ENCODE measurements at places on chromosomes 13 and 19.

GRCh38 chr19:12885749-12886650 is 1.0 kb downstream of the KLF1 start:
- DNase-seq, result no peak

- DNase-seq, result no peak
Measured at GRCh38 chr19:30492586-30493270, 120.5 kb downstream of the ZNF536 start.

DNA sequence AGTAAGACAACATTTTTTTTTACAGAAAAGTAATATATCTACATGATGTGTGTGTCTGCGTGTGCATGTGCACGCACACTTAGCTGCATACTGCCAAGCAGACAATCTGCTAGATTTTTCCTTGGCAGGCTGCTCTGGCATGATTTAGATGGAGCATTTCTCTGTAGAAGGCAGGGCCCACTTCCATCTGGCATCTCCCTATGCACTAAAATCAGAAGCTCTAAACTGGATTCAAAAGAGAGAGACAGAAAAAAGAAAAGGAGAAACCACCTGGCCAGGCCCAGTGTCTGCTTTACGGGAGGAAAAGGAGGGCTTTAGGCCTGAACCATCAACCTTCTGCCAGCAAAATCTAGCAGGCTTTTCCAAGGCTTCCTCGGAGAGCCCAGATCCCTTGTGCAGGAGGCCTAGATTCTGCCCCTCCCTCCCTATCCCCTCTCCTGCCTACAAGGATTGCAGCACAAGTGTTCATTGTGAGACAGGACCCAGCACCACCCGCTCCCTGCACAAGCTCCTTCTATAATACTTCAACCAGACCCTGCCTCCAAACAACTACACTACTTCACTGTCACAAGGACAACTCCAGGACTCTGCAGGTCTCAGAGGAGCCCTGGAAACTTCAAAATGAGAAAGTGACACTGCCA is 99.3 kb downstream of the DOCK9 start:
- DNase-seq, result peak; percentile 99

- no peak for DNase-seq
Measured at GRCh38 chr13:69556540-69557196, 551.0 kb upstream of the ATXN8OS start.

DNA sequence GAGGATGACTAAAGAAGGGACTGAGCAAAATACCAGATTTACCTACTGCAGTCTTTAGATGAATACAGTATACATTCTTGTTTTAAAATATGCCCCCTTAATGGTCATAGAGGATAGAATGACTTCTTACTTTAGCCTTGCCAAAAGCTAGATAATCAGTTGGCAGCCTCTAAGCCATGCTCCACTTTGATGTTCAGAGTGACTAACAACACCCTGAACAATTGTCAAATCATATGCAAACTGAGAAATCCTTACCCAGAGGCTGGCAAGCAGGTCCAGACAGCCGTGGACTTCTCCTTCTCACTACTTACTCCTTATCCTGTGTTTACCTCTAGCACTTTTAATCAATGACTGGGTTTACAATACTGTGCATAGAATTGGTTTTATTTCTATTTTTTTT is 23.6 kb upstream of the PHF11 start:
- DNase-seq, result no peak

DNA sequence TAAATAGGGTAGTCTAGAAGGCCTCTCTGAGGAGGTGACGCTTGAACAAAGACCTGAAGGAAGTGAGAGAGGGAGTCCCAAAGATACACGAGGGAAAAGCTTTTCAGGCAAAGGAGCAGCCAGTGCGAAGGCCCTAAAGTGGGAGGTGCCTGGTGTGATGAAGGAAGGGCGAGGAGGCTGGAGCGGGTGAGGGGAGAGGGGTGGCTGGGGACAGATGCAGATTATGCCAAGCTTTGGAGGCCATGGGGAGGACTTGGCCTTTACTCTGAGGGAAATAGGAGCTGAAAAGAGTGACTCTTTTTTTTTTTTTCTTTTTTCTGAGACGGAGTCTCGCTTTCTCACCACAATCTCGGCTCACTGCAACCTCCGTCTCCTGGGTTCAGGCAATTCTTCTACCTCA is 2.9 kb downstream of the CLPTM1 start:
- DNase-seq, result no peak

GRCh38 chr19:35061583-35062373 is 20.3 kb downstream of the HPN start:
- DNase-seq, result no peak

- DNase-seq, result peak; percentile 76
Measured at GRCh38 chr19:16386619-16387240, 62.1 kb downstream of the KLF2 start.

DNA sequence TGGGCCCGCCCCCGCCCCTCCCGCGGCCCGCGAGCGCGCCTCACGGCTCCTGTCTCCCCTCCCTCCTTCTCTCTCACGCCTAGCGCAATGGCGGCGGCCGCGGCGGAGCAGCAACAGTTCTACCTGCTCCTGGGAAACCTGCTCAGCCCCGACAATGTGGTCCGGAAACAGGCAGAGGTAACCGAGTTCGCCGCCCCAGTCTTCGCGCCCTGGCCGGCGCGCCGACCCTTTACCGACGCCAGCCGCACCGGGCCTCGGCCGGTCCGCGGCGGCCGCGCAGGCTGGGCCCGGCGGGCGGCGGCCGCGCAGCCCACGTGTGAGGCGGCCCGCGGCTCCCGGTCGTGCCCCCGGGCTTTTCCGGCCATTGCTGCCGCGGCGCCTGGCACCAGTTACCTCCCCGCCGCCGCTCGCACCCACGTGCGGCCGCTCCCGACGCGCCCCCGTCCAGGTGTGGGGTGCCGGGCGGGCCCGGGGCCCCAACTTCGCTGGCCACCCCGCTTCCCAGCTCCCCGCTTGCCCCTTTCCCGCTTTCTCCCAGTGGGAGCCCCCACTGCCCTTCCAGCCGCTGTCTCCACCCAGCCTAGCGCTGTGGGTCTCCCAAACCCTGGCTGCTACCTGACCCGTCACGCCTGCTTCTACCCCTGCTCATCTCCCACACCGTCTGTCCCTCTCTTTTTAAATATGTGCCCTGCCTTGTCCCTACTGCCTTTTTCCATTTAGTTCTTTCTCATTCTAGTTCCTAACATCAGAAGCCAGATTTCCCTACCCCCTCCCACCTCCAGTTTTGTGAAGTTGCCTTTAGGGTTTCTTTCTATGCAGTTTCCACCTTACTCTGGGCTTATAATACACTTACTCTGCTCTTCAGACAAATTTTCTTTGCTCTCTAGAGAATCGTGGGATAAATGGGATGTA is 23.4 kb downstream of the IPO5 start:
- peak; percentile 29 for DNase-seq

- DNase-seq, result no peak
Measured at GRCh38 chr13:99124794-99125316, 75.8 kb upstream of the UBAC2 start.

DNA sequence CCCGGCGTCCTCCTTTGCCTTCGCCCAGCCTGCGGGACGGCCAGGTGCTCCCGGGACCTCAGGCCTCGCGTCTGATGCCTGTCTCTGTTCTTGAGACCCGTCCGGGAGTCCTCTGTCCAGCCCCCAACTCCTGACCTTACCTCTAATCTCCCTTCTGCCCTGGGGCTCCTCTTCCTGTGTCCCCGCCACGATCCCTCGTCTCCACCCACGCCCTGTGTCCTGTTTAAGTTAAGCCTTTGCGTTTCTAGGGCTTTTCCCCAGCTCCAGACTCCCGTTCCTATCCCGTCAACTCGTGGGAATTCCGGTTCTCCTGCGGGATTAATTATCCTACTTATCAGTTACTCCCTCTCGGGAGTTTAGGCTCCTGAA is 686 bp downstream of the LENG8 start:
- no peak for DNase-seq

DNA sequence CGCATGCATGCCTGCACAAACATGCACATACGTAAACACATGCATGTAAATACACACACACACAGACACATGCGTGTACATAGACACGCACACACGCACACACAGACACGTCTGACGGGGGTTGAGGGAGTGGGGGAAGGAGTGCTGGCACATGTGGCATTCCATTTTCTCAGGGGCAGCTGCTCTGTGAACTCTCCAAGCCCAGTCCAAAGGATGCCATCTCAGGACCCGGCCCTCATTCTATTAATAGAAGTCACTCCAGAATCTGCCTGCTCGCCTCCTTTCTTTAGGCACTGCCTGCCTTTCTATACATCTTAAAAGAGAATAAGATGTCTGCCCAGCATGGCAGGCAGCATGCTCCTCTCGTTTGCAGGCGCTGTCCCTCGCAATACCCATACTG is 5.3 kb downstream of the ARHGEF7 start:
- DNase-seq, result no peak

DNA sequence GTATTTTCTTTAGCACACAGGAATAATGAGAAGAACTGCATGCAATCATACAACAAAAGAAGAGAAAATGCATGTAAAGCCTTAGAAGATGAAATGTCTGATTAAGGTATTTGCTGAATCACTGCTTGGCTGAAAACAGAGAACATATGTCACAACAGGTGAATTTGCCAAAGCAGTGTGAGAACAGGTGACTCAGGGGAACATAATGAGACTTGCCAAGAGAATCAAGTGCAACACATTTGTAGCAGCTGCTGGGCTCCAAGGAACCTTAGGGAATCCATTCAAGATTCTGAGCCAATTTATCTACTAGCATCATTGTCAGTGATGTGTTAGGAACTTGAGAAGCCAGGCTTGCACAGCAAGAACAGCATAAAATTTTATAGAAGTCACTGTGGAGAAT is 273.1 kb downstream of the PCDH20 start:
- DNase-seq, result peak; percentile 94

DNA sequence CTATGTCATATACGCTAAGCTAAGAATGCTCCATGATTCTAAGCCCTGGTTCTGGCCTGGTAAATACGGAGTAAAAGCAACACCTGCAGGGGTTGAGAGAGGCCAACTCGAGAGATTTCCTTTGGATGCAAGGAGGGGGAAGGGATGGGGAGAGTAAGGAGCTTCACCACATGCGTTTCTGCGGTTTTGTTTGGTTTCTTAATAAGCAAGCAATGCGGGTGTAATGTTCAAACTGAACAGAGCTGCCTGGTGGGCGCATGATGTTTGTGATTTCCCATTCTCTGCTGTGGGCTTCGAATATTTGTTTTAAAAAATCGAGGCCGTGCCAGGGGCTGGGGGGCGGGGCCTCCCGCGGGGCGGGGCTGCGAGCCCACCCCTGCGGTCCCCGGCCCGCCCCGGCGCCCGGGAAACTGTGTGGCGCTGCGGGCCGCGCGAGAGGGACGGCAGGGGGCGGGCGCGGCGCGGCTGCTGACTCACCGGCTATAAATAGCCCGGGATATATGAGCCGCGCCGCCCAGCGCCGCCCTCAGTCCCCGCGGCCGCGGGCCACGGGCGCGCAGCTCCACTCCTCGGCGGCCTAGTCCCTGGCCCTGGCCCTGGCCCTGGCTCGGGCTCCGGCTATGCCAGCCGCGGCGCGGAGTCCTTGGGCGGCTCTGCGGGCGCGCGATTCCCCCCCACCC is 5.1 kb downstream of the BBC3 start:
- DNase-seq, result peak; percentile 89

DNA sequence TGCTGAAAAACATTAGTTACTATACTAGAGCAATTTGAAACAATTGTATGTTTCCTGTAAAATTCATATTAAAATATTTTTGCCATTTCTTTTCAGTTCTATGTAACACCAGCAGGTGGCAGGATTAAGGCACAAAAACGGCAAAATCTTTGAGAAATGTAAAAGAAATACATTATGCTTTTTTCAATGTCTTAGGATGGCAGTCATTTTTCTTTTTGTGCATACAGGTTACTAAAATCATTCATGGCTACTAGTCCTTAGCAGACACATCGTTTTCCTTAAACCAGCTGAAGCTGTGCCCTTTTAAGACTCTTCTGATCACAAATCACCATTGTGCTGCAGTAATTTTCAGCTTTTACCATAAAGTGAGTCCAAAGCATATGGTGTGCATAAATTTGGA is 800.7 kb upstream of the SLITRK5 start:
- peak; percentile 34 for DNase-seq

DNA sequence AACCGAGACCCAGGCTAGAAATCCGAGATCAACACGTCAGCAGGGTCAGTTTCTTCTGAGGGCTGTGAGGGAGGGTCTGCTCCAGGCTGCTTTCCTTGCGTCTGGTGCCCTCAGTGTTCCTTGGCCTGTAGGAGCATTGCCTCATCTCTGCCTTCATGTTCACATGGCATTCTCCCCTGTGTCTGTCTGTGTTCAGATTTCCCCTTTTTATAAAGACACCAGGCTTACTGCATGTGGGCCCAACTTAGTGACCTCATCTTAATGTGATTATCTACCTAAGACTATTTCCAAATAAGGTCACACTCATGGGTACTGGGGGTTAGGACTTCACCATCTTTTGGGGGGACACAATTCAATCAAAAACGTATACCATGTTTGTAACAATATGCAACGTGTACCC is 57.2 kb upstream of the C1QTNF9 start:
- DNase-seq, result no peak

GRCh38 chr19:13095393-13095784 is 7.3 kb downstream of the LYL1 start:
- DNase-seq, result no peak

- DNase-seq, result no peak
Measured at GRCh38 chr13:47696674-47697073, 304.4 kb downstream of the SUCLA2 start.

GRCh38 chr13:35549481-35549880 is 73.0 kb upstream of the MAB21L1 start:
- DNase-seq, result no peak

GRCh38 chr13:30867089-30867669 is 38.9 kb upstream of the MEDAG start:
- DNase-seq, result no peak

DNA sequence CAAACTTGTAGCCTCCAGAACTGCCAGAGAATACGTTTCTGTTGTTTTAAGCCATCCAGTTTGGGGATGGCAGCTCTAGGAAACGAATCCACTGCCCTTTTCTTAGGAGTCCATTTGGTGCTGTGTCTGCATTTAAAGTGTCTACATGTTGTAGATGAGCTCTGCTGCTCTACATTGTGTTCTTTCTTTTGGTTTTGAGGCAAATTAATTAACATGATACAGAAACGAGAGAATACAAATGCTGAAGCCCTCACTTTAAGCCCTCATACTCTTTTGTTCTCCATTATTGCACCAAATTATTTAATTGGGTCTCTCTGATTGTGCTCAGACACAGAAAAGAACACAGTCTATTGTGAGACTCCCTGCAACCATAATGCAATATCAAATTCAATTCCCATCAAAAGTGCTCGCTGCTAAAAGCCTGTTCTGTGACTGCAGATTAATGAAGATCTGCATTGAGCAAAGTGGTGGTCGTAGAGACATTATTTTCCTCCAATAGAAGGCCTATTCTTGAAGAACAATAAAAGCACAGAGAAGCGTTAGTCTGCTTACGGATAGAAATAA is 166.3 kb upstream of the SOX21 start:
- no peak for DNase-seq

Measured in G401 (cell line).